ENCODE measurements at places on chromosomes 7 and 10. TPM values are rescaled to one million over a fixed set of nuclear protein-coding genes. Genes with fewer than 3 reads are reported as not detected.
A peak's percentile ranks its signal among the peaks of the same experiment; 100 is the strongest.

DNA sequence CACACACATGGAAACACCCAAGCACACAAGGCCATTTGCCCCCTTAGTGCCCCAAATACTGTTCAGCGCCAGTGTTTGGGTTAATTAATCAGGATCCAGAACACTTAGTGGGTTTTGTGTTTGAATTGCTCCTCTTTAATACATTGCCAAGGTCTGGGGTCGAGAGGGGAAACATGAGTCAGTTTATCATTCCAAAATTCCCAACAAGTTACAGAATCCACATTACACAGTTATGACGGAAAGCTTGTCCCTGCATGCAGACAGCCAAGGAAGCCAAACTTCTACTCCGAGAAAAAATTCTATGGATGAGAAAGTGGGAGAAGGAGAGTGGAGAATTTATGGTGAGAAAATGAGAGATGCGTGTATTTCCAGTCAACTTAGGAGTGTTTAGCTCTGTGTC is 189.0 kb downstream of the NPSR1 start:
- no peaks in the 10 kb centered on the region for H3K36me3 ChIP-seq
- H3K27me3 ChIP-seq = no peaks in the 10 kb centered on the region
- H3K4me3 ChIP-seq = no peak overlapping the region
- DNase-seq = no peak
- no peak overlapping the region for H3K27ac ChIP-seq
- H3K4me1 ChIP-seq = peaks cover 4% of the 10 kb centered on the region

SPRN gene
- total RNA-seq = not detected

DNA sequence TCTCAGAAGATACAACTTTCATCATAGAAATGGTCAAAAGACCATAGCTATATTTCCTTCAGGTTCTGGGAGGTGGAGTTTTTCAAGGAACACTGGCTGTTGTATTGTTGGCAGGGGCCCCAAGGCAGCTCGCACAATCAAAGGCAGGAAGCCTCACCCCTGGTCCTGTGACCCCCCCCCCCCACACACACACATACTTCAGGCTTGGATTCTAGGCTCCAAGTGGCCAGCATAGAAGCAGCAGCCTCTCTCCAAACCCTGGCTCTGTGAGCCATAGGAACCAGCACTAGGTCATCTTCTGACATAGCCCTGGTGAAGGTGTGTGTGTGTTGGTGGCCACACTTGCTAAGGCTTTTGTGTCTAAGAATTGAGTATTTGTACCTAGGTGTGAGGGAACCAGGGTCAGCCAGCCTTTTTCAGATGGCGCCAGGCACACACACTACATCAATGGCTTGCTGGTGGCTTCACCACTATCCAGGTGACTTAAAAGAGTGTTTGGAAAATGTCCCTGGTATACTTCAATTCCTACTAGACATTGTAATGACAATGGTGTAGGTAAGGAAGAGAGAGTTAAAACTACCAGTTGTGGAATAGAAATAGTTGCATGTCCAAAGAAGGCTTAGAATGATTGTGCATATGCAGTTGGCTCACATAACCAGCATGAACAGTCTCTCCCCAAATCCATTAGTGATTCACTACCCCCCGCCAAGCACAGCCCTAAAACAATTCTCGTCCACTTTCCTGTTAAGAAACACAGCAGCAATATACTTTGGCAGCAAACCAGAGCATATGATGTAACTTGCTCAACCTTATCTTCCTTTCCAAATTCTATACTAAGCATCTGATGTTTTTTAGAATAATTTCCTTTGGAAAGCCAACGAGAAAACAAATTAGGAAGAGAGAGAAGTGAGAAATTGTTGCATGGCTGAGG is 91.3 kb downstream of the AVL9 start:
- H3K27ac ChIP-seq = no peak overlapping the region
- no peaks in the 10 kb centered on the region for H3K4me1 ChIP-seq
- DNase-seq = no peak

DNA sequence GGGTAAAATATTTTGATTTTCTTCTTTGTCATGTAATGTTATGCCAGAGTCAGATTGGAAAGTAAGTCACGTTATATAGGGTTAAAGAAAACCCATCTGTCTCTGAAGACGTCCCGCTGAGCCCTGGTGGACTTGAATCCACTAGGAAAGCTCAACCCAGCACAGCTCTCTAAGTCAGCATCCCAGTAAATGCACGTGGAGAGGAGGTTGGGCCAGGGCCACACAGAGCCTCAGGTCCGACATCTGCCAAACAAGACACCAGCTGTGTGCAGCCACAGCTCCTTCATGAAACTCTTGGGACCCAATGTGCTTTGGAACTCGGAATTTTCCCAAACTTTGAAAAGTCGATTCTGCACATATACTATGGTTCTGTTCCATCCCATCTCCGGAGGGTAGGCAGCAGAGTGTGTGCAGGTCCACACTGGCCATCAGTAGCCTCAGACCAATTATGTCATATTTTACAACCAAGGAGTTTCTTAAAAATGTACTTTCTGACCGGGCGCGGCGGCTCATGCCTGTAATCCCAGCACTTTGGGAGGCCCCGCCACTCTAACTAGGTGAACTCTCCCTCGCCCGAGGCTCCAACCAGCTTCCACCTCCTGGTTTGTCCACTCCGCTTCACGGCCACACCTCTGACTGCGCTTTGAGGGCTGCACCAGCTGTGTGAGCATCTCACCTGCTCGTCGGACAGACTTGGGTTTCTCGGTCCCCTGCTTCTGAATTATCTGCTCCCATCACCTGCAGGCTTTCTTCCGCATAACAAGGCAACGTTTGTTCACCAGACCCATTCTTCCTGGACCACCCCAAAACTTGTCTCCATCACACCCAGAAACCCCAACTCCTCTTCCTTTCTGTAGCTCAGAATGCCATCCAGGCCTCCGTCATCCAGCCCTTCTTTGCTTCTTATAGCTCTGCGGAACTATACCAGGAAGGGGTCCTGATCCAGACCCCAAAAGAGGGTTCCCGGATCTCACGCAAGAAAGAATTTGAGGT is 29.7 kb upstream of the DNAJB6 start:
- no peaks in the 10 kb centered on the region for H3K36me3 ChIP-seq
- H3K4me1 ChIP-seq = peaks cover 64% of the 10 kb centered on the region
- DNase-seq = no peak
- H3K4me3 ChIP-seq = no peak overlapping the region

- no peaks in the 10 kb centered on the region for H3K36me3 ChIP-seq
- no peak overlapping the region for H3K4me3 ChIP-seq
- no peaks in the 10 kb centered on the region for H3K4me1 ChIP-seq
- H3K27ac ChIP-seq = no peak overlapping the region
These were observed 414.5 kb upstream of the COBL start for GRCh38 chr7:51731075-51731474.

MAGI2 gene
- total RNA-seq = 1.6 TPM

DNA sequence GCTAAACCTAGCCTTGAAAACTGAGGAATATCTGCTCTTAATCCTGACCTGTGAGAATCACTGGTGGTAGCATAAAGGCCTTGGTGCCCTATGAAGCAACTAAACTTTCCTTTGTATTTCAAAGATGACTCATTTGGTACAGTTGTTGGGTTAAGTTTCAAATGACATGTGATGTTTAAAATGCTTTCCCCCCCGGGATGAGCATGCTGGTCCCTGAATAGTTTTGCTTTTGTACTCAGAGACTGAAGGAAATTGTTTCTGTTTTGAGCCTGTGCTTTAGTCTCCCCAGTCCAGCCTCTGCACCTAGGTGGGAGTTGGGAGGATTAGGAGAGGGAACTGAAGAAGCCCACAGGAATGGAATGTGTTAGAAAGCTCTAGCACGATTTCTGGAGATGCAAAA is 258.9 kb upstream of the NPY start:
- no peaks in the 10 kb centered on the region for H3K27me3 ChIP-seq
- no peak for DNase-seq
- H3K36me3 ChIP-seq = no peaks in the 10 kb centered on the region
- H3K27ac ChIP-seq = peak overlapping the region; percentile 8
- H3K4me3 ChIP-seq = no peak overlapping the region
- peaks cover 16% of the 10 kb centered on the region for H3K4me1 ChIP-seq

TMEM209 gene
- 20.0 TPM for total RNA-seq

DNA sequence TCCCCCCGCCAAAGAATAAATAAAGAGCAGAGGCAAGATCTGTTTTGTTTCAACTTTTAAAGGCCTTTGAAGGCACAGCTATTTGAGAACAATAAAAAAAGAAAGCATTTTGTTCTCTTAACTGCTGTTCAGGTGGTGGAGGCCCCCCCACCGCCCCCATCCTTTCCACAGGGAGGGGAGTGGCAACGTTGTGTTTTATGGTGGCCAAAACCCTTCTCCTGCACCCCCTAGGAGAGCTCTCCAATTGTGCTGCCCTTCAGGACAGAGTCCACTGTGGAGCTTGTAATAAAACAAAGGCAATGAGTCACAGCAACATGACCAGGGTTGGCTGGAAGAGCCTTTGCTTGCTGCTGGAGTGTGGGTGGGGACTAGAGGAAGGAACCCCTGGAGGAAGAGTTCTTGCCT is 987.9 kb downstream of the KCNMA1 start:
- no peak for DNase-seq
- H3K4me3 ChIP-seq = no peak overlapping the region
- no peaks in the 10 kb centered on the region for H3K4me1 ChIP-seq
- H3K27me3 ChIP-seq = no peaks in the 10 kb centered on the region
- H3K36me3 ChIP-seq = no peaks in the 10 kb centered on the region
- H3K27ac ChIP-seq = no peak overlapping the region

TMEM254 gene
- 36.6 TPM for total RNA-seq

FMC1 gene
- total RNA-seq = 12.5 TPM

GRCh38 chr10:101814466-101815071 is 3.7 kb downstream of the OGA start:
- no peaks in the 10 kb centered on the region for H3K27me3 ChIP-seq
- peaks cover 14% of the 10 kb centered on the region for H3K36me3 ChIP-seq
- peak overlapping the region; percentile 77 for H3K4me3 ChIP-seq
- H3K27ac ChIP-seq = no peak overlapping the region
- DNase-seq = no peak

DNA sequence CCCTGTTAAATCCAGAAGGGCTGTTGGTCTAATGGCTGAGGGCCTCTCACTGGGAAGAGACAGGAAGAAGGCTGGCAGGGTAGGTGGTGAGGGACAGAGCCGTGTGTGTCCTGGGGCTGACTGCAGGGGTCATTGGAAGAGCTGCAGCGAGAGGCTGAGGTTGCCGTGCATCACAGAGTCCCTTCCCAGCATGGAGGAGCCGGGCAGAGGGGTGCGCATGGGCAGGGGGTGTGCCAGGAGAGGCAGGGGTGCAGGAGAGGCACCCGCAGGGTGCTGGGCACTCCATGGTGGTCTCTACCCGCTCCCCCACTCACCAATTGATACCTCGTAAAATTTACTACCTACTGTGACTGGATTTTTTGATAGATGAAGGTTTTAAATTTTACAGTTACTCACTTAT is 124.3 kb downstream of the ACTR3B start:
- no peak for DNase-seq
- H3K27ac ChIP-seq = no peak overlapping the region
- H3K36me3 ChIP-seq = no peaks in the 10 kb centered on the region
- no peaks in the 10 kb centered on the region for H3K4me1 ChIP-seq
- H3K27me3 ChIP-seq = no peaks in the 10 kb centered on the region
- no peak overlapping the region for H3K4me3 ChIP-seq

ELOVL3 gene
- 0.88 TPM for total RNA-seq

All from PC-9 (cell line).